ENCODE measurements at places on chromosomes 4 and X.

- H3K4me3 ChIP-seq, result peak overlapping the region; percentile 86
- H3K27me3 ChIP-seq, result no peaks in the 10 kb centered on the region
Observed at GRCh38 chrX:155070038-155070437, 898 bp downstream of the CMC4 start.

DNA sequence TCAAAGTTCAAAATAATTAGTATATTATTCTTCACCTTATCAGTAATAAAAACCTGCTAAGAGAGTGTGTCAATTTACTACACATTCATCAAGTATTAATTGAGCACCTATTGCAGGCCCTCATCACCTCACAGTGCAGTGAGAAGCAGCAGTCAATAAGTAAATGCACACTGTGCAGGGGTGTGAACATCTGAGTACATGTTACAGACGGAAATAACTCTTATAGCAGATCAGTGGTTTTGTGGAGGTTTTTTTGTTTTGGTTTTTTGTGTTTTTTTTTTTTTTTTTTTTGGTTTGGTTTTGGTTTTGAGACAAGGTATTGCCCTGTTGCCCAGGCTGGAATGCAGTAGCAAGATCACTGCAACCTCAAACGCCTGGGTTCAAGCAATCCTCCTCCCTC lies 20.3 kb downstream of the KLF3 start:
- no peaks in the 10 kb centered on the region for H3K27me3 ChIP-seq
- DNase-seq, result no peak
- peaks cover 62% of the 10 kb centered on the region for H3K4me1 ChIP-seq
- H3K27ac ChIP-seq, result no peak overlapping the region

- no peaks in the 10 kb centered on the region for H3K36me3 ChIP-seq
- no peak overlapping the region for H3K4me3 ChIP-seq
- no peaks in the 10 kb centered on the region for H3K4me1 ChIP-seq
- H3K27ac ChIP-seq, result no peak overlapping the region
Observed at GRCh38 chr4:168486912-168487281, 6.6 kb upstream of the DDX60L start.

DNA sequence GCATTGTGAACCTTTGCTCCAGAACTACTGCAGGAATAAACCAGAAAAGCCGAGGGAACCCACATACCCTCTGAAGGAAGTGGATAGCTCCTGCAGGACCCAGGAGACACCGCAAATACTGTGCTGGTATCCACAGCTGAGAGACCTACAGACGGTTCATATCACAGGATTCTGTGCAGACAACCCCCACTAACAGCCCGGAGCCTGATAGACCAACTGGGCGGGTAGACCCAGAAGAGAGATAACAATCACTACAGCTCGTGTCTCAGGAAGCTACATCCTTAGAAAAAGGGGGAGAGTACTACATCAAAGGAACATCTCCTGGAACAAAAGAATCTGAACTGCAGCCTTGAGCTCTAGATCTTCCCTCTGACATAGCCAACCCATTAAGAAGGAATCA lies 150.8 kb downstream of the FRAS1 start:
- H3K4me3 ChIP-seq, result no peak overlapping the region
- H3K27me3 ChIP-seq, result no peaks in the 10 kb centered on the region
- no peaks in the 10 kb centered on the region for H3K4me1 ChIP-seq

- no peak overlapping the region for H3K27ac ChIP-seq
- no peak for DNase-seq
- H3K4me1 ChIP-seq, result no peaks in the 10 kb centered on the region
- no peaks in the 10 kb centered on the region for H3K36me3 ChIP-seq
- no peaks in the 10 kb centered on the region for H3K27me3 ChIP-seq
- H3K4me3 ChIP-seq, result no peak overlapping the region
Observed at GRCh38 chr4:2334826-2335728, 73.2 kb upstream of the MXD4 start.

GRCh38 chr4:161906836-161907589 lies 256.8 kb downstream of the FSTL5 start:
- H3K4me1 ChIP-seq, result no peaks in the 10 kb centered on the region
- no peaks in the 10 kb centered on the region for H3K36me3 ChIP-seq
- H3K27me3 ChIP-seq, result no peaks in the 10 kb centered on the region
- DNase-seq, result no peak

DNA sequence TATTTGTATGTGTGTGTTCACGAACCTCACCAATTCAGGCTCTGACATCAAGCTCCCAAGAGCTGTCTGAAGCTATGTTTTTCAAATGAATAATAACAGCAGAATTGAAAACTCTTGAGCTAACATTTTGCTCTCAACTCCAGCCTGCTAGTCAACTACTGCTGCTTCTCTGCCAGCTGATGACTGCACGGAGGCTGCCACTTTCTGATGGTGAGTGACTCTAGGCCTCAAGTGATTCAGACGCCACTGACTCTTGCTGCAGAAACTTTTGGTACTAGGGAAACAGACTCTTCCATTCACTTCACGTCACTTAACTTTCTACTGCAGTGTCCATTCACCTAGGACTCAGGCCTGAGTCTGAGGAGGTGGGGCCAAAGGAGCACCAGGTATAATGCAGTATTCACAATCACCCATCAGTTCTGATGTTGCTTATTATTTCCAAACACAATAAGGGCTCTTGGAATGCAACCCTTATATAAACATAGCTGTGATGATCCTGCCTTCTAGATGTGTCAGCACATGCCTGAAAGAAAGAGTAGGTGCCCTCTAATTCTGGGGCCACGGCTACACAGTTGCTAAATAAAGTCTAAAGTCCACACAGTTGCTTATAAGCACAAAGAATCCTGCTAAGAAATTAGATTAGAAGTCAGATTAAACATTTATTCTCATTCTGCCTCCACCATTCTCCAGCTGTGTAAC lies 16.0 kb downstream of the PRDM8 start:
- no peaks in the 10 kb centered on the region for H3K36me3 ChIP-seq
- no peak overlapping the region for H3K27ac ChIP-seq
- DNase-seq, result no peak
- peaks cover 4% of the 10 kb centered on the region for H3K27me3 ChIP-seq
